ENCODE measurements at places on chromosomes 4 and X. TPM values are rescaled to one million over a fixed set of nuclear protein-coding genes. Genes with fewer than 3 reads are reported as not detected.

Gene MAGEA1
- total RNA-seq: not detected

Gene CENPVL2
- not detected for total RNA-seq

Gene NKX6-1
- not detected for total RNA-seq

Gene GAR1
- total RNA-seq: 4.7 TPM

Gene SH3D19
- total RNA-seq: 21.3 TPM

Gene MFAP3L
- total RNA-seq: 17.0 TPM

Gene MXD4
- 41.0 TPM for total RNA-seq

Gene SYNPO2
- total RNA-seq: under 0.01 TPM

Gene SLC2A9
- 2.1 TPM for total RNA-seq

Gene NEIL3
- total RNA-seq: 17.6 TPM

Gene PROM1
- 1.7 TPM for total RNA-seq

Gene FTHL17
- not detected for total RNA-seq

Gene PWWP3B
- total RNA-seq: not detected

Gene GPM6B
- total RNA-seq: 180 TPM

Gene ZCCHC4
- 11.6 TPM for total RNA-seq

Gene MAGEA2
- total RNA-seq: not detected

Gene RBMXL3
- not detected for total RNA-seq

Gene RAB41
- not detected for total RNA-seq

Gene HTR2C
- total RNA-seq: not detected

Gene AMOT
- total RNA-seq: 5.2 TPM

Gene RASL11B
- 0.15 TPM for total RNA-seq

Gene CFAP47
- total RNA-seq: not detected

Gene KCND1
- 1.5 TPM for total RNA-seq

Gene F9
- total RNA-seq: not detected

Gene CYLC1
- total RNA-seq: not detected

Gene CACNA1F
- total RNA-seq: under 0.01 TPM

Gene POU3F4
- total RNA-seq: not detected

Gene SORCS2
- 0.69 TPM for total RNA-seq

Gene PLA2G12A
- 50.9 TPM for total RNA-seq

Gene HSFX4
- not detected for total RNA-seq

Gene HSD17B13
- total RNA-seq: not detected

Gene ZNF711
- 0.34 TPM for total RNA-seq

Gene TLR10
- under 0.01 TPM for total RNA-seq

Gene AWAT1
- total RNA-seq: not detected

Gene GAGE1
- total RNA-seq: not detected

Gene USP17L26
- not detected for total RNA-seq

Gene ZCCHC18
- total RNA-seq: 1.8 TPM

Gene PASD1
- not detected for total RNA-seq

Gene SLC6A14
- total RNA-seq: not detected

Gene COX7B2
- total RNA-seq: not detected

Gene AGA
- 62.6 TPM for total RNA-seq

Gene NLRP2B
- not detected for total RNA-seq

Gene MID2
- 14.2 TPM for total RNA-seq

Gene NPY1R
- not detected for total RNA-seq

Gene PITX2
- not detected for total RNA-seq

Gene GLOD5
- total RNA-seq: not detected

Gene ADGRG4
- total RNA-seq: not detected

Gene OPRPN
- not detected for total RNA-seq

Gene ADAMTS3
- 1.00 TPM for total RNA-seq

Gene PRICKLE3
- 15.4 TPM for total RNA-seq
